ENCODE measurements at places on chromosomes 4 and X.
A peak's percentile ranks its signal among the peaks of the same experiment; 100 is the strongest.

DNA sequence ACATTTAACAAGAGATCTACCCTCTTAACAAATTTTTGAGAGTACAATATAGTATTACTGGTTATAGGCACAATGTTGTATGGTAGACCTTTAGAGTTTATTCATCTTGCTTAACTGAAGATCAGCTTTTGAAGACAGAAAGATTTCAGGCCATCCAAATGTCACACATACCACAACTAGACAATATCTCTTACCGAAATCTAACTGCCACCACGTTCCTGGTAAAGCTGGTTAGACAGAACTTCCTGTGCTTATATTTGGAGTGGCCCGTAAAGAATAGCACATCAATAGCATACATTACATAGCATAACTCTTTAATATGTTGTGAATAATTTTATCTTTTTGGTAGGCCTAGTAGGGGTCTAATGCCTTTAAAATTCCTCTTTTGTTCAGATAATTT, 29.8 kb upstream of the ARHGEF6 start:
- no peak for DNase-seq

- peak; percentile 49 for DNase-seq
These were observed 435.2 kb upstream of the CTSO start for GRCh38 chr4:156388826-156389225.

DNA sequence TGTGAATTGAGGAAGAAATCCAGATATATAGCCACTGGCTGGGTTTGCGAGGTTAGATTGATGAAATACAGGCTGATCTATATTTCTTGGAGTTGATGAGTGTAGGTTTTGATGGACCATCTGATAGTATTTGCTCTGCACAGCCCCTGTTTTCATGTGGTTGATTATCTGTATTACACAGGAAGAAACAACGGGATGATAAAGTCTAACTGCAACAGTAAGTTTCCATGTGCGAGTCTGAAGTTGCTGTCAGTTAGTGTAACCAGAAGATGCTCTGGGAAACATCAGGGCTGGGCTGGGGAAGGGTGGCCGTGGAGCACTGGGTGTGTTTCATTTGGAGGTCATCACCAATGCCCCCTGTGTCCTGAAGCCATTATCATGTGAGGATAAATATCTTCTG, 148.4 kb upstream of the SFRP2 start:
- DNase-seq: no peak

DNA sequence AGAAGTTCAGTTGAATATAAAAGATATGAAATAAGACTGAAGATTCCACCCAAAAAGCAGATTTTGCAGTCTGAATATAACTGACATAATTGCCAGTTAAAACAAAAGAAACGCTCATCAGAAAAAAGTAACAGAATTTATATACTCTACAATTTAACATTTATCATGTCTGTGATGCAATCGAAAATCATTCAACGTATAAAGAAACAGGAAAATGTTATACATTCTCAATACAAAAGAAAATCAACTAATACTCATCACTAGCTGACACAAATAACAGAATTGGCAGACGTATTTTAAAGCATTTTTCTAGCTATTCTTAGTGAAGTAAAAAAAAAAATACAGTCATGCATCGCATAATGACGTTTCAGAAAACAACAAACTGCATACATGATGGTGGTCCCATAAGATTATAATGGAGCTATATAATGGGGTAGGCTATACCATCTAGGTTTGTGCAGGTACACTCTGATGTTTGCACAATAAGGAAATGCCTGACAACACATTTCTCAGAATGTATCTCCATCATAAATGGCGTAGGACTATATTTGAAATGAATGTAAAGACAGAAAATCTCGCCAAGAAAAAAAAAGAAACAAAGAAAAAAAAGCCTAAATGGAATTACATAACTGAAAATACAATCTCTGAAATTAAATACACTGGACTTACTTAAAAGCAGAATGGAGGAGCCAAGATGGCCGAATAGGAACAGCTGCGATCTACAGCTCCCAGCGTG, 34.3 kb downstream of the OR13H1 start:
- no peak for DNase-seq

DNA sequence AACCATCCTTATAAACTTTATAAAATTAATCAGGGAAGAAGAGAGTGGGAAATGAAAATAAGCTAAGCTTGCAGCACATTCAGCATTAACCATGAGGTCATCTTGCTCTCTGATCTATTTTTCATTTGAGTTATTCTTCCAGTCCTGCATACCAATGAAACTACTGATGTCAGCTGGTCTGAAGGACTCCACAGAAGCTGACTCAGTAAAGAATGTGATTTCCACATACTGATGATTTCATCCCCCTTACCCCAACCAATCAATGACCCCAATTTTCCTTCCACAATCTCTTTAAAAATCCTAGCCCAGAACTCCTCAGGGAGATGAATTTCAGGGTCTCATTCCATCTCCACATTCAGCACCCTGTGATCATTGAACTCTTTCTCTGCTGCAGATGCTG, 18.8 kb upstream of the DSPP start:
- peak; percentile 76 for DNase-seq

- no peak for DNase-seq
These were observed 114.5 kb upstream of the PCDH7 start for GRCh38 chr4:30605616-30606190.

DNA sequence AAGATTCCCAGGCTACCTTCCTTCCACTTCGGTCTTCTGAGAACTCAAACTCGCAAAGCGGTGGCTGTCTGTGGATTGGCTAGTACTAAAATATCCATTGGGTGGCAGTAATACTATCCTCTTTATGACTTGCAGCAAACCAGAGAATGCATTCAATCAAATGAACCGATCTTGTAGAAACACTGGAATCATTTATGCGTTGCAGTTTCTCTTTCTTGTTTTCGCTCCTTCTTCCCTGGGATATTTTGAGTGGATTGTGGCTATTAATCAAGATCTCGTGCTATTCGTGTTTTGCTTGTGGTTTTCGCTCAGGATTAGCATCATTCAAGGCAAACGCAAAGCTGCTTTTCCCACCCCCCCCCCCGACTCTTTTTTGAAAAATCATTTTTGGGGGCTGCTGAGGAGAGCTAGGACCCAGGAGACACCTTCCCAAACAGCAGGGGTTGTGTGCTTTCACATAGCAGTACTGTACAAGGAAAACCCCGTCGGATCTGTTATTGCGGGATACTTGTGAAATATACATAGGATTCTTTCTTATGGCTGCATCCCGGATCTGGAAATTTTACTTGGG, at the start of gene IL1RAPL1:
Gene IL1RAPL1, plus strand, starts transcription at position 466 of the 571 bp plus-strand sequence.
- DNase-seq: peak; percentile 37

DNA sequence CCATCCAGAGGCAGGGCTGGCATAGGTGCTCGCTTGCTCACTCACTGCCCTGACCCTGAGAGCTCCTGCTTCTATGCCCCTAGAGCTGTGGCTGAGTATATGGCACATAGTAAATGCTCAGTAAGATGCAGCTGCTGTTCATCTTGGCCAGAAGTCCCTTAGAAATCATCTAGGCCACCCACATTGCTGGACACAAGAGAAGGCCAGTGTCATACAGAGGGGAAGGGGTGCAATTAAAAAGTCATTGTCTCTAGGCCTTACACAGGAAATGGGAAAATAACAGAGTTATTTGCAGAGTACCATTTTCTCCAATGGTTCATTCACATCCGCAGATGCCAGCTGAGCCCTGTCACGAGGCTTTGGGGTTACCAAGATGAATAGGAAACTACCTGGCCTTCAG, 88.8 kb downstream of the MAMLD1 start:
- no peak for DNase-seq

GRCh38 chr4:94826206-94826605, 68.5 kb downstream of the BMPR1B start:
- no peak for DNase-seq

GRCh38 chr4:76365636-76366035, 55.3 kb downstream of the CCDC158 start:
- no peak for DNase-seq

DNA sequence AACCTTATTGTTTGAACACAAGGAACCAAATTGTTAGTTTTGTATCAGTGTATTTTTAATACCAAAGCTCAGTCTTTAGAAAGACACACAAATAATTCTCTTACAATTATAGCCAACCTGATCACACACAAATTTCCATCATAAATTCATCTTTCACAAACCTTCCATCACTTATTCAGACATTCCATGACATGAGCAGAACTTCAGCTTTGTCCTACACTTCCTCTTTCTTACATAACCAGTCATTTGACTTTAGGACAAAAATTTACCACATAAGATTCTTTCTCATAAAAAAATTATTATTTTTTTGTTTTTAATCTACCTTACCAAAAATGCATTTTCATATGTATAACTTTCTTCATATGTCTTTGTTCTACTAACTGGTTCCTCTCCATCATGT, 312.2 kb downstream of the GALNTL6 start:
- no peak for DNase-seq

GRCh38 chr4:113170805-113171468, 121.5 kb downstream of the ANK2 start:
- DNase-seq: no peak

DNA sequence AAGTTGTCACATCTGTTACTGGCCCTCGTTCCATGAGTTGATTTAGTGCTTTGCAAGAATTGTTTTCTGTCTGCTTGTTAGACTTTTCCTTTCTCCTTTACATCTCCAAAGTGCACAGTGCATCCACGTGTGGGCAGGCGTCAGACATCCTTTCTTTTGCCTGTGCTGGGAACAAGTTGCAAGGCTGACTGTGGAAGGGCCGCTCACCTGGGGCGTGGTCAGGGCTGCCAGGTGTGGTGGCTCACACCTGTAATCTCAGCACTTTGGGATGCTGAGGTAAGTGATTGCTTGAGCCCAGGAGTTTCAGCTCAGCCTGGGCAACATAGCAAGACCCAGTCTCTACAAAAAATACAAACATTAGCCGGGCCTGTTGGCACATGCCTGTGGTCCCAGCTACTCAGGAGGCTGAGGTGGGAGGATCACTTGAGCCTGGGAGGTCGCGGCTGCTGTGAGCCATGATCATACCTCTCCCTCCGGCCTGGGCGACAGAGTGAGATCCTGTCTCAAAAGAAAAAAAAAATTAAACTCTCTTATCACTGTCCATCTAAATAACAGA, 46.2 kb downstream of the RGS12 start:
- DNase-seq: no peak

DNA sequence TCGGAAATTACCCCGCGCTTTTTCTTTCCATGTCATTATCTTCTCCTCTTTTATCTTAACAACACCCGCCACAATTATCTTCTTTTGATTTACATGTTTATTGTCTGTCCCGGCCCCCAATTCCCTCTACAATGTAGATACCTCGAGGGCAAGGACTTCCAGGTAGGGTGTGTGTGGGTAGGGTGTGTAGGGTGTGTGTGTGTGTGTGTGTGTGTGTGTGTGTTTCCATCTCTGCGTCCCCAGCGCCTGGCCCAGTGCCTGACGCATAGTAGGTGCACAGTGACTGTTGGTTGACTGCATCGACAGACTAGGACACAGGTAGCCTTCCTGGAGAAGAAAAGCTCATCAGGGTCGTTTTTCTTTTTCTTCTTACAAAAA, 103.1 kb downstream of the UCHL1 start:
- DNase-seq: no peak

DNA sequence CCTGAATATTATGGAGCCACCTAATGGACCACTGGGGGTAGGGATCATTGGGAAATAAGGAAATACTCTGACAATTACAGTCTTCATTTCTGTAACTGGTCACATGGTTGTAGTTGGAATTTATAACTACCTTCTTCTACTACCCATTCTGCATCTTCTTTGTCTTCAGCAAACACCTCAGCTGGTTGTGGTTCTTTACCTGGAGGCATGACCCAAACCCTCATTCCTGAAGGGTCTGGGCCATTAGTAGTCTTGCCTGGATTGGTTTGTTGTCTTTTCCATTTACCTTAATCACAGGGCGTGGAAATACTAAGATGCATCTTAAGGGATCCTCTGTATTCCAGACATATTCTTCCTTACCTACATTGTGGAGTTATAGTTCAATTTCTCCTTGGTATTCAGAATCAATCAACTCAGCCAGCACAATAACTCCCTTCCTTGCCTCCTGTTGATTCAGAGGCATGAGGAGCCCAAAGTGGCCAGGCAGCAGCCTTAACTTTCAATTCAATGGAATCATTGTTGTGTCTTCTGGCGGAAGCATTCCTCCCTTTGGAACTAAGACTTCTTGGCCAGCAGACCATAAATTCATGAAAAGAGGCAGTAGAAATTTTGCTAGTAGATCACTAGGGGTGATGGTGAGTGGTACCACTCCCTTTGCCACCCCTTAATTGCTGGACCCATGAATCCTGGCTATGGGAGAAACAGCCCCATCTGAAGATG, 75.7 kb upstream of the RAP2C start:
- no peak for DNase-seq

GRCh38 chrX:149712831-149713230, 971 bp downstream of the MAGEA11 start:
- DNase-seq: no peak

GRCh38 chrX:2330910-2331309, 169.9 kb downstream of the DHRSX start:
- no peak for DNase-seq

DNA sequence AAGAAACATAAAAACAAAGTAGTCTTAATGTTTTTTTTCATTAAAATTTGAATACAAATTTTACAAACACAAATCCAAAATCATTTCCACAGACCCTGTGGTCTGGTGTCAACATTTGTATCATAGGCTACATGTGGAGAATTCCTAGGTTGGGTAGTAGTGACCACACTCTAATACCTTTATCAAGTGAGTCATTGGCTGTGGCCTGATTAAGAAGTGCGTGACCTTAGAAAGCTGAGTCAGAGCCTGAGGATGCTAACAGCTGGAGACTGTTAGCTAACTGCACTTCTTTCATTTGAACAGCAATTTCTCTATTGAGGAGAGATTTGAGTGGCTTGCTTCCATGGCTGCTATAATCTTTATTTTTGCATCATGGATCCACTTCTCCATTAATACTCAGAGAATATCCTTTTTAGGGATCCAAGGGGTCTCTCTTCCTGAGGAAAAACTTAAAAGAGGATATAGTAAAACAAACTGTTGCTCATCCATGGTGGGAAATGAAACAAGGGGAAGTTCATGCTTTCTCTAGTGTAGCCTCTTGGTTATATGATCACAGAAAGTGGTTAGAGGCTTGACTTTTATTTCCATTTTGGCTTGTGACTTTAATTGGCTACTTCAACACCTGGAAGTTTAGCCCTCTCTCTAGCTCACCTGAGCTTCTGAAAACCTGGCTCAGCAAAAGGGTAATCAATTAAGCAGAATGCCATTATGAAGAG, 335.8 kb downstream of the PABPC4L start:
- DNase-seq: peak; percentile 41

- DNase-seq: no peak
These were observed 237.7 kb downstream of the GALNTL6 start for GRCh38 chr4:172050911-172051310.

GRCh38 chr4:125837493-125838201, 522.9 kb downstream of the FAT4 start:
- no peak for DNase-seq

GRCh38 chr4:37662251-37662650, 23.9 kb downstream of the RELL1 start:
- DNase-seq: no peak

GRCh38 chr4:186781032-186781917, 57.6 kb upstream of the FAT1 start:
- DNase-seq: no peak

DNA sequence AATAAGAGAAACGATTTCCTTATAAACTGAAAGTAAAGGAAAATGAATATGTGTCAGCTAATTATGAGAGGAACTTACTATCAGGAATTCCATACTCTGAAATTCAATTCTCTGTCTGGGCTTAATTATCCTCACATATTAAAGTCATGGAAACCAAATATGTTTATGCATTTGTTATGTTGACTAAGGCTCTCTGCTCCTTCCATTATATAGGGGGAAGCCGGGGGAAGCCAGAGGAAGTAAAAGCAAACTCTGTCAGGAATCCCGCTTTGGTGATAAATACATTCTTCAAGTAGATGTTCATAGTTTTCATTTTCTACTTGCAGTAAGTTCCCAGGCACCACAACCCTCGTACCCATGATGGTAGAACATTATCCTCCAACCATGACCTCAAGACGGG, 142.8 kb upstream of the VCX2 start:
- DNase-seq: no peak
